ENCODE measurements at places on chromosomes 13 and 19.
A peak's percentile ranks its signal among the peaks of the same experiment; 100 is the strongest.

DNA sequence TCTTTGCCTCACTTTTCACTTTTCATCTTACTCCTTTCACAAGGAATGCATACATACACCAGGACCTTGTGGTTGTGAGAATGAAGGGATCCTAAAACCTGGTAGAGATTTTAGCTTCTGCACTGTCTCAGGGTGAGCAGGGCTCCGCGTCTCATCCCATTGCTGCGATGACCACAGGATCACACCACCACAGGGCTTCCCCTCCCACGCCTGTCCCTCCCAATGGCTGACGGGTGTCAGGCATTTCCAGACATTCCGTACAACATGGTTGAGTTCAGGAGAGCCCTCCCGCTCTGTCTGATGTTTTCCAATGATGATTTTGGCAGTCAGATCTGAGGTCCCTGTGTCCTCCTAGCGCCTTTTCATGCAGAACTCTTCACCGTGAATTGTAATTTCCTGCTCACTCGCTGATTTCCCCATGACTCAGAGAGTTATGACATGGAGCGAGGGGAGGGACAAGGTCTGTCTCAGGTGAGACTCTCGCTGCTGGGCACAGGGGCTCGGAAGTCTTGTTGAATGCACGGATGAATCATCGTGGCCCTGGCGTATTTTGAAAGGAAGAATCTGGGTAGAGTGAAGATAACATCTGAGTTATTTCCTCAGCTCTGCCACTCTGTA is 102.8 kb downstream of the TEX29 start:
- DNase-seq = no peak

DNA sequence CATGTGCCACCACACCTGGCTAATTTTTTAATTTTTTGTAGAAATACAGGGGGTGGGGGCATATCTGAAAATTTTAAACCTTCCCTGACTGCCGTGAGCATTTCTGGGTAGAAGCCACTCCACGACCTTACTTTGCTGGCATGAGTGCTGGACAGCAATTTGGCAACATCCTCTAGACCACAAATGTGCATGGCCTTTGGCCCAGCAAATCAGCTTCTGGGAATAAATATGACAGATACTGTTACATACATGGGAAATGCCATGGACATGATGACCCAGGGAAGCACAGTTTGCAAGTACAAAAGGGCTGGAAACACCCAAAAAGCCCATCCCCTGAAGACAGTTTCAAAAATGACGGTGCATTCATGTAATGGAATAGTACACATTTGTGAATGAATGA is 3.2 kb upstream of the PVR start:
- DNase-seq = no peak

DNA sequence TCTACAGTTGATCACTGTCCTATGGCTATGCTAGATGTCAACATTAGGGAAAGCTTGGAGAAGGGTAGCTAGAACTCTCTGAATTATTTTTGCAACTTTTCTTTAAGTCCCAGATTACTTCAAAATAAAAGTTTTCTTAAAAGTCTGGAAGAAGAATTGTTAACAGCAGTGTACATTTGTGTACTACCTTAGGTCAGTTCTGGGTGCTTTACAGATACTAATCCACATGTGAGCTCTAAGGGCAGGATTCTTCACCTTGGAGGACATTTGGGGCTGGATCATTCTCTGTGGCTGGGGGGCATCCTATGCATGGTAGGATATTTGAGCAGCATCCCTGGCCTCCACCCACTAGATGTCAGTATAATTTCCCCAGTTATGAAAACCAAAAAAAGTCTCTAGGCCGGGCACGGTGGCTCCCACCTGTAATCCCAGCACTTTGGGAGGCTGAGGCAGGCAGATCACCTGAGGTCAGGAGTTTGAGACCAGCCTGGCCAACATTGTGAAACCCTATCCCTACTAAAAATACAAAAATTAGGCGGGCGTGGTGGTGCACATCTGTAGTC is 2.8 kb downstream of the BRME1 start:
- DNase-seq = no peak

DNA sequence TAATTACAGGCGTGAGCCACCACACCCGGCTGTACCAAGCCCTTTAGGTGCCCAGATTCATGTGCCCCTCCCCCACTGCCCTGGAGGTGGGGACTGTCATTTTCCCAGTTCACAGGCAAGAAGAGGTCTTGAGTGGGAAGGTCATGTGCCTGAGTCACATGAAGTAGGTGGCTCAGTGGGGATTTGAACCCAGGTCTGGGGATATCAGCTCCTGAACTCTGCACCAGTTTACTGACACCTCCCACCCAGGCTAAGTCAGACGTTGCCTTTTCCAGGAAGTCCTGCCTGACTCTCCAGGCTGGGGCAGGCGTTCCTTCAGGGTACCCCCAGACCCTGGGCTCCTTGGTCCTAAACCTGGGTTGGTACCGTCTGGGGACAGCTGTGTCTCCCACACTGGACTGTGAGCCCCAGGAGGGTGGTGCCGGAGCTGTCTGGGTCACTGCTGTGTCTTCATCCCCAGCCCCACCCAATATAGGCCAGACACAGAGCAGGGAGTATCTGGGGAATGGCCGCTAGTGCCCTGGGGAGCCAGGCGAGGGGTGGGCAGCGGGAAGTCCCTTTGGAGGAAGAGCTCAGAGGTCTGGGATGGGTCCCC is 8.6 kb downstream of the VASP start:
- DNase-seq = peak; percentile 15
